Posterior cingulate gyrus (tissue), 11 donors: ENCODE measurements at places on chromosomes 2 and 18.
A peak's percentile ranks its signal among the peaks of the same experiment; 100 is the strongest.

- no peak for DNase-seq
Measured at GRCh38 chr2:19479666-19480065, 121.2 kb upstream of the OSR1 start.

DNA sequence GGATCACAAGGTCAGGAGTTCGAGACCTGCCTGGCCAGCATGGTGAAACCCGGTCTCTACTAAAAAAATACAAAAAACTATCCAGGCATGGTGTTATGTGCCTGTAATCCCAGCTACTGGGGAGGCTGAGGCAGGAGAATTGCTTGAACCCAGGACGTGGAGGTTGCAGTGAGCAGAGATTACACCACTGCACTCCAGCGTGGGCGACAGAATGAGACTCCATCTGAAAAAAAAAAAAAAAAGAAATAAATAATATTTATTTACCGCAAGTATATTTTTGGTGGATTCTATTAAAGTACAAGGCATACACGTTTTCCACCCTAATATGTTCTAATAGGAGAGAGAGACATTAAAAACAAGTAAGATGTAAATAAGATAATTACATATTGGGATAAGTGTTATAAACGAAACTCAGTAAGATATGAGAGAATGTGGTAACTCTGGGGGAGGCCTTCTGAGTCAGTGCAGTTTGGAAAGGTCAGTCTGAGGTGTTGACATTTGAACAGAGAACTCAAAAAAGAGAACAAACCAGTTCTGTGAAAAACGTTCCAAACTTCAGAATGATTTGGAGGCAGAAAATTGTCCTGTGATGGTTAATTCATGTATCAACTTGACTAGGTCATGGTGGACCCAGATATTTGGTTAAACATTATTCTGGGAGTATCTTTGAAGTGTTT, 8.8 kb upstream of the POLI start:
- DNase-seq: no peak

DNA sequence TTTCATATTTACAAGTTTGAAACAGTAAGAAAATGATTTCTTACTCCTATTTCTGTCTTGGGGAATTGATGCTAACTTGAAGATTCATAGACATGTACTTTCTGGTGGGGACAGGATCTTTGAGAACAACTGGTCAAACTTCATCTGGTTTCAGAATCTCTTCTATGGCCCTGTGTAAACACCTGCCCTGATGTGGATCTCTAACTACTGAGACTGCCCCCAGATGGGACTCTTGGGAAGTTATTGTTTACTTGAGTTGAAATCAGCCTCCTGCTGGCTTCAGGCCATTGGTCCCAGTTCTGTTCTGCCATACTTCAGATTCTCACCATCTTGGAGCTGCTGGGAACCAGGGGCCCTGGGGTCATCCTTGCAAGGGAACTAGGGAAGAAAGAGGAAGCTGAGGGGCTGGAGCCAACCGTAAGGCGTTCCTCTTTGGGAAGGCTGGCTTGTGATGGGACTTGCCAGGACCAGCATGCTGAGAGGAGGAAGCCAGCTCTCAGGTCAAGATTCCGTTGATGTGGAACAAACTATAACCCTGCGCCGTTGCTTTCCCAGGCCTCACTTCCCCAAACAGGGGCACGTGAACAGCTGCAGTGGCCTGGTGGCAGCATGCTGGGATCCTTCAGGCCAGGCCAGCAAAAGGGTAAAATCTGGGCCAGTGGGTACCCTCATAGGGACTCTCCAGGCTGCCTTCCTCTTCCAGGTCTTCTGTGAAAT, 135.5 kb upstream of the CXCR4 start:
- no peak for DNase-seq

DNA sequence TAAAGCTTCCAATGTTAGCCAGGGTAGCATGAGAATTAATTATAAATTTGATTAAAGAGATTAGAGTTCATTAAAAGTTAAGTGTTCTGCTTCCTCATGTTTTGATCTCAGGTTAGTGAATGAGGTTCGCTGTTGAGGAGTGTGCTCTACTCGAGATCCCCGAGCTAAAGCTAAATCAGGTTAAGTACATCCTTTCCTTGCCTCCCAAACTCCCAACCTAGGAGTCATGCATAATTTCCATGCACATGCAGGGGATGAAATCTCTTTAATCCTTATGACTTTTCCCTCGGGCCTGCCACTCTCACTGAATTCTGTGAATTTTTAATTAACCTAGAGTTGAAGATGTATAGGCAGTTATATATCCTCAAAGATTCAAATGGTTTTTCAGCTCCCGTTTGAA, 156.1 kb upstream of the NCK2 start:
- no peak for DNase-seq

GRCh38 chr2:232698556-232699091, 1.5 kb downstream of the GIGYF2 start:
- no peak for DNase-seq

- no peak for DNase-seq
Measured at GRCh38 chr2:68188831-68189230, 31.1 kb downstream of the PNO1 start.

GRCh38 chr2:118644190-118644589, 203.3 kb downstream of the EN1 start:
- no peak for DNase-seq

- DNase-seq: no peak
Measured at GRCh38 chr18:3693410-3693809, 243.4 kb downstream of the TGIF1 start.

GRCh38 chr2:12811916-12812315, 95.2 kb downstream of the TRIB2 start:
- DNase-seq: no peak

GRCh38 chr2:204850581-204850980, 305.3 kb downstream of the PARD3B start:
- no peak for DNase-seq

DNA sequence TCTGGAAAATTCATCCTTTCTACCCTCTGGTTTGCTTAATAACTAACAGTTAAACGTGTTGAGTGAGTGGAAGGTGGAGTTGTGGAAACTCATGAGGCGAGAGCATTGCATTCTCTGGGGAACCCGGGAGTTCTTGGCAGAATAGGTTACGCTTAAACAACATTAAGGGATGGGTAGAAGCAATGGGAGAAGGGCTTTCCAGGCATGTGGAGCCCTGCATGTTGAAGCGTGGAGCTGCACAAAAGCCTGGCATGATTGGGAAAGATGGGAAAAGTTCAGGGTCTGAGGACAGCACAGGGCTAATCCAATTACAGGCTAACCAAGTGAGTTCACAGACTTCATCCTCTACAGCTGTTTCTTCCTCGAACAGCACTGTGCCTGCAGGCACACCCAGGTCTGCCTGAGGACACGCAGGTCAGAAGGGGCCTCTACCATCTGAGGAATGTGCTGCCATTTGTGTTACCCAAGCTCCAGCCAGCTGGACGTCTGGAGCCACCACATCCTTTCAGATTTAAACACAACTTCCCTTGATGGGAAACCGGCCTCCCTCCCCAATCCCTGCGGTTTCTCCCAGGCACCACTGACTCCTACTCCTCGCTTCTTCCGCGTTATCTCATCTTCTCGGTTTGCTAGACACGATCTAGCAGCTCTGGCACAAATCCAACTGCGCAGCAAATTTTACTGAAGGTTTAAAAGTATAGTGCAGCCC, 164.2 kb downstream of the ANTXR1 start:
- no peak for DNase-seq

DNA sequence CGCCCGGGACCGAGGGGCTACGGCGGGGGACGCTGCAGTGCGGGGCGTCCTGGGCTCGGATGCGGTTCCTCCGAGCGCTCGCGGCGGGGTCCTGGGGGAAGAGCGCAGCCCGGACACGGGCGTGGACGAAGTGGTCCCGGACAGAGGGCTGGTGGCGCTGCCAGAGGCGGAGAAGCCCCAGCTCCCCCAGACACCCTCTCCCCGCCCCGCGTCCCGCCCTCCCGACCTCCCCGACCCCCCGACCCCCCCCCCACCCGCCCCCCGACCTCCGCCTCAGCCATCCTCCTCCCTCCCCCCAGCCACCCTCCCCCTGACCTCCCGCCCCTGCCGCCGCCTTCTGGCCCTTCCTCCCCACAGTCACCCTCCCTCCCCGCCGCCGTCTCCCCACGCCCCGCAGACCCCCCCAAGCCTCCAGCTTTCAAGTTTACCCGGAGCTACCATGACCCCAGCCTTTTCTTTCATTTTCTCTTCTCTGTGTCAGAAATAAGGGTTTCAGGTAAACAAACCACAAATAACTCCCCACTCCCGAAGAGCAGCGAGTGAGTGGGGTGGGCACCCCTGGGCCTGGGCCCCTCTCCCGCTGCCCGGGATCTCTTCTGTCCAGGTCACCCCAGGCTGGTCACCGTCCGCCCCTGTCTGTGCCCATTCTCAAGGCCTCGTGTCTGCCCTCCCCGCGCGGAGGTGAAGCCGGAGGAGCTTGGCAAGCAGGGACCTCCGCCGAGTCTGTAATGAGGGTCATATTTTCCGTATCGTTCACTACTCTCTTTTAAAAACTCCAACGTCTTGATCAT, 5.1 kb downstream of the NFATC1 start:
- DNase-seq: peak; percentile 57

DNA sequence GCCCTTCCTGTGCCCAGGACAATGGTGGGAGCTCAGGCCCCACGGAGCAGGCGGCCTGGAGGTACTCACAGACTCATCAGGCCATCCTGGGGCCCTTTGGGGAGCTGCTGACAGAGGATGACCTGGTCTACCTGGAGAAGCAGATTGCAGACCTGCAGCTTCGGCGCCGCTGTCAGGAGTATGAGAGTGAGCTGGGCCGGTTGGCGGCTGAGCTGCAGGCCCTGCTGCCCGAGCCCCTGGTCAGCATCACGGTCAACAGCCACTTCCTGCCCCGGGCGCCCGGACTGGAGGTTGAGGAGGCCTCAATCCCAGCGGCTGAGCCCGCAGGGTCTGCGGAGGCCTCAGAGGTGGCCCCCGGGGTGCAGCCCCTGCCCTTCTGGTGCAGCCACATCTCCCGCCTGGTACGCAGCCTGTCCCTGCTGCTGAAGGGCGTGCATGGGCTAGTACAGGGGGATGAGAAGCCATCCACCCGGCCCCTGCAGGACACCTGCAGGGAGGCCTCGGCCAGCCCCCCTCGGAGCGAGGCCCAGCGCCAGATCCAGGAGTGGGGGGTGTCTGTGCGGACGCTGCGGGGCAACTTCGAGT, 8.3 kb upstream of the KLHL30 start:
- no peak for DNase-seq

DNA sequence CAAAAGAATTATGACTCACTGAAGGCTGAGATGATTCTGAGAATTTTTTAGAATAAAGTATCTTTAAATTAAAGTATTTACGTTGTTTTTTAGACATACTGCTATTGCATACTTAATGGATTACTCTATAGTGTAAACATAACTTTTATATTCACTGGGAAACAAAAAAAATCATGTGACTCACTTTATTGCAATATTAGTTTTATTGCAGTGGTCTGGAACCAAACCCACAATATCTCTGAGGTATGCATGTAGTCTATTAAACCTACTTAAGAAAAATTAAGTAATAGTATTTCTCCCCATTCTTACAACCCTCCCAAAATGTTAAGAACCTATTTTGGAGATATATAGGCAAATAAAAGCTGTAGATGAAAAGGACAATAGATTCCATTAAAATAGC, 142.9 kb upstream of the ZNF521 start:
- no peak for DNase-seq

DNA sequence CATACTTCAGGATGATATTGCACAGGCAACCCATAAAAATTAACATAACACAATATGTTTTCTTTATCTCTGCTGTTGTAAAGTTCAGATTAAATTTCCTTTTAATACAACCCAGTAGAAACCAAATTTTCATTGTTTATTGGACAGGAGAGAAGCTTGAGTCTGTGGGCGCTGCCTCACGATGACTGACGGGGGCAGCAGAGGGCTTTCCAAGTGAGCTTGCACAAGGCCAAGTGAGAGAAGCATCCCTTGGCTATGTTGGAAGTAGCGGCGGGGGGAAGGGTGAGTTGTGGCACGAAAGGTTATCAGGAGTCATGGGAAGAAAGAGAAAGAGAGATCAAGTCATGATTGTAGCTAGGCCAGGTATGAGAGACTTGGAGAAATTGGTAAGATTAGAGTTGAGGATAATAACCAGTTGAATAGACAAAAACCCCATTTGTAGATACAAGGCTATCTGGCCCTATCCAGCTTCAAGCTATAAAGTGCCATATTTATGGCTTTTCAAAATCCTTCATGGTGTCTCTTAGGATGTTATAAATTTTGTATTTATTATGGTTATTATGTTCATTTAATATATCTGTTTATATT, 413.7 kb upstream of the FAM98A start:
- DNase-seq: peak; percentile 76

DNA sequence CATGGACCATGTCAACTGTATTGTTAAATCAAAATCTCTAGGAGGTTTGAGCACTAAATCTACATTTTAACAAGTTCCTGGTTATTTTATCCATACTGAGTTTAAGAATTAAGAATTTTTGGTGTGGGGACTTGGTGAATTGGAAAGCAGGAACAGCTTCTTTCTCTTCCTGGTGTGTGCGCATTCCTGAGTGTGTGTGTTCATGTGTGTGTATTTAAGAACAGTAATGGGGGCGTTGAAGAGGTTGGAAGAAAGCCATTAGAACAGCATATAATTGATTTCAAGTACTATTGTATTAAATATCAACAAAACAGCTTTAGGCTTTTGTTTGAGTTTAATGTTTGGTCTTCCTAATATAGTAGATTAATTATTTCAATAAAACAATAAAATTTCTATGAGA, 801.3 kb upstream of the ID2 start:
- no peak for DNase-seq

GRCh38 chr2:198916548-198917080, 541.1 kb downstream of the SATB2 start:
- no peak for DNase-seq

DNA sequence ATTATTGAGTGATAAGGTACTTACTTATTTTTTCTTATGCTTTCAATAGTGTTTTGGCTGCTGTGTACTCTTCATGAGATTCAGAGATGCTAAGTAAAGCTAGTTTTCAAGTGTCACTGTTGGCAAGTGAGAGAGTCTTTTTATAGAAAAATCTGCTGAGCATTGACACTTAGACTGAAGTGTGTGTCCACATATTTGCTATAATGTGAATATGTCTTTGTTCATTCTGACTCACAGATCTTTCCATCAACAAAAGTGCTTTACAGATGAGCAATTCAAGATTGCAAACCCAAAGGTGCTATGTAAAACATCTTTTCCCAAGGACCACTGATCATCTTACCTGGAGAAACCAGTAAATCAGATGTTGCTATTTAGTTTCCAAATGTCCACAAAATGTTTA, 410.6 kb upstream of the FIGN start:
- no peak for DNase-seq

DNA sequence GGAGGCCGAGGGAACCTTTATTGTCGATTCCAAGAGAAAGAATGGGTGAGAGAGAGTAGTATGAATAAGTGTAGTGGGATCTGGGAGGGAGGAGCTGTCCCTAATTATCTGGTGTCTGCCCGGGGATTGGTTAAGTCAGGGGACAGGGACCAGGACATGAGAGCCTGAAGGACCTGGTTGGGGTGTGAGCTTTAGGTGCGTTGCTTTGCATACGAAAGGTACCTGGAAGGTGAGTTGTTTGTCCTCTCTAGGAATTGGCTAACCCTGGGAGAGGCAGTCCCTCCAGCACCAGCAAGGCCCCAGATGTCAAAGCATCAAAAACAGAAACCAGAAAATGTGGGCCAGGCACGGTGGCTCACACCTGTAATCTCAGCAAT, 48.1 kb upstream of the RPL31 start:
- no peak for DNase-seq

GRCh38 chr18:71902482-71902881, 641.7 kb downstream of the CBLN2 start:
- no peak for DNase-seq
